ENCODE measurements at places on chromosomes 1 and 21.

DNA sequence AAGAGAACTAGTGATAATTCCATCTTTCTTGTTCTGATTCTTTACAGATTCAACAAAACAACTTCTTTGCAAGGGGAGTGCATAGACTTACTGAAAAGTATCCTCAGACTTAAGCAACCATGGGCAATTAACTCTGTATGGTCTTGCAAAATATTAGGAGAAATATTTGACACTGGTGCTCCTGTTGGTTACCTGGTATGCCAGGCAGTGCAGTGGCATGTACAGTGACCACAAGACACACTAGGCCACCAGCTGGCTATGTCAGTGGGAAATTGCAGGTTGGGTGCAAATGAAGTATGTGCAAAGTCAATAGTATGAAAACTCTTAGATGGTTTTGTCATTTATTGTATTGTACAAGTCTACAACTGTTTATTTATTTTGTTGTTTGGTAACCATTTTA, 34.5 kb downstream of the EPS15 start:
- no peak for DNase-seq

DNA sequence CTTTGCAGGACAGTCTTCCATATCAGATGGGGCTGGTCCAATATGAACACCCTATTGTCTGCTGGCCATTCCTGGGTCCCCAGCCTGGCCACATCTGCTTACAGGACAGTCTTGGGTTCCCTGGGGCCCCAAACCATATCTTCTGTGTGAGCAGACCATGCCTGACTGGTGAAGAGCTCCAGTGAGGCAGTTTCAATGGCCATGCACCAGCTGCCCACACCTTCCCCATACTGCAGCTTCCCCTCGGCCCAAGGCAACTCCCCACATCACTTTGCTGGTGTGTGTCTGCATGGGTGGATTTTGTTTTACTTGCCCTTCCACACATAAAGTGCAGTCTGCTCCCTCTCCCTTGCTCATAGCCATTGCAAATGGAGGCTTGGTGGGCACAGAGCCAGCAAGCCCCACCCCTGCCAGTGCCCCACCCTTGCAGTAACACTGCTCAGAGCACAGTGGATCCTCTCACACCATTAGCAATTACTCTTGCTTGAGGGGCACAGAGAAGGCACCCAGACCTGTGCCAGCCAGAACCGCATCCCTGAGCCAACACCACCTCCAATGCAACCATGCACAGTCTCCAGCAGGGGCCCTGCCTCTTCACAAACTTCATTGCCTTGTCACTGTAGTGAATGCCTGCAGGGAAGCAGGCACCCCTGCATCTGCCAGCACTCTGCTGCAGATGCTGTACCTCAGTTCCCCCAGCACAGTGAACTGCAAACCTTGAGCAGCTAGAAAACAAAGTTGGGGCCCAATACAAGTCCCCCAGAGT, 474.5 kb upstream of the BEND5 start:
- no peak for DNase-seq

GRCh38 chr1:63624911-63625310, 31.7 kb downstream of the PGM1 start:
- DNase-seq, result no peak

GRCh38 chr1:212966616-212967015, 16.3 kb downstream of the VASH2 start:
- DNase-seq, result no peak

GRCh38 chr1:32454726-32455125, 10.1 kb upstream of the ZBTB8B start:
- DNase-seq, result peak; percentile 43

DNA sequence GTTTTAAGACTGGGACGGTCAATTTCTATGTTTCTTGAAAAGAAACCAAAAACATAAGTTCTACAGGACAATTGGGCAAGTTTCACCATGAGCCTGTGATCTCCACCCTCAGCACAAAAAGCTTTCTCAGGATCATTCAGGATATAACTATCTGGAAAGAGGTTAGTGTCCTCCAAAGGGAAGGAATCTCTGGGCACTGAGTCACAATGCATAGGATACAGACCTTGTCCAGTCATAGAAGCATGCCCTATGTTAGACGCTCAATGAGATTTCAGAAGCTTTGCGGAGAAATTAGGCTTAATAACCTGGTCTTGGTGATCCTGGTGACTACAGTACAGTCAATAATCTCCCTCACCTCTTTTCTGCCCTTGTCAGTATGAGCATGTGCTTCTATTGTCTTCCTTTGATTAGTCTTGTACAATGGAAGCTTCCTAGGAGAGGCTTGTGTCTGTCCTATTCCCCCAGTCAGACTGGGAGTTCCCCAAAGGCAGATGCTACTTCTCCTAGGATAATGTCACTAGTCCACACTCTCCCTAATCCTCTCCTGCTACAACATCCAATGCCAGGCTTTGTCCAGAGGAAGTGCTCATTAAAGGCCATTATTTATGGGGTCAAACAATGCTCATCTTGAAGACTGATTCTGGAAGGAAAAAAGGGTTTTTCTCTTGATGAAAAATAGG, 97.4 kb downstream of the KCNH1 start:
- DNase-seq, result no peak

GRCh38 chr21:27580276-27580675, 613.4 kb upstream of the ADAMTS5 start:
- DNase-seq, result no peak

GRCh38 chr1:104197516-104197915, 447.8 kb downstream of the AMY1C start:
- DNase-seq, result no peak

DNA sequence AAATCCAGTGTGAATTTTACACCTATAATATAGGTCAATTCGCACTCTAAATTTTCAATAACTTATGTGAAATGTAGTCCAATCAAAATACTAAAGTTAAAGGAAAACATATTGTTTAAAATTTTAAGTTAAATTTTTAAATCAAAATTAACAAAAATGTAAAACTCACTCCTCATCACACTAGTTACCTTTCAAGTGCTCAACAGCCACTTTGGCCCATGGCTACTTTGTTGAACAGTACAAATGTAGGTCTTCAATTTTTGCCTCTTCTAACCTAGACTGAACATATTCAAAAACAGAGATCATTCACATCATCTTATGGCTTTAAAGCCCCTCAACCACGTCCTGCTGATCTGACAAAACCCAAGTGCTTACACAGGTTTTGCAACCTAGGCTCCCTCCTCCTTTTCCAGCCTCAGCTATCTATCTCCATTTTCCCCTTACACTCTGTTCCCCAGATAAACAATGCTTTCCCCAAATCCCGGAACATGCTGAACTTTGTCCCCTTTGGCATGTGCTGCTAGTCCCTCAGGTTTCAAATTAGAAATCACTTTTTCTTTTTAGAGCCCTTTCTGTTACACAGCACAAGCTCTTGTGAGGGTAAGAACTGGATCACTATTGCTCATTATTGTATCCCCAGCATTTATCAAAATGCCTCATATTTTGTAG, 110.6 kb downstream of the AKT3 start:
- no peak for DNase-seq

- DNase-seq, result no peak
Observed at GRCh38 chr1:237201155-237201554, 159.2 kb downstream of the RYR2 start.

Measured in NCI-H2081 treated with DMSO at 0.1 percent for 48 hours (cell line).